Spleen (tissue), 13 donors: ENCODE measurements at places on chromosomes 2 and 18. TPM values are rescaled to one million over a fixed set of nuclear protein-coding genes. Genes with fewer than 3 reads are reported as not detected.
A peak's percentile ranks its signal among the peaks of the same experiment; 100 is the strongest.

GRCh38 chr2:236879416-236879963, 206.2 kb upstream of the COPS8 start:
- DNase-seq = no peak

- no peak for DNase-seq
Measured at GRCh38 chr2:80335411-80335810, 30.9 kb upstream of the LRRTM1 start.

GRCh38 chr2:105989070-105989469, 205.0 kb downstream of the UXS1 start:
- no peak for DNase-seq

DNA sequence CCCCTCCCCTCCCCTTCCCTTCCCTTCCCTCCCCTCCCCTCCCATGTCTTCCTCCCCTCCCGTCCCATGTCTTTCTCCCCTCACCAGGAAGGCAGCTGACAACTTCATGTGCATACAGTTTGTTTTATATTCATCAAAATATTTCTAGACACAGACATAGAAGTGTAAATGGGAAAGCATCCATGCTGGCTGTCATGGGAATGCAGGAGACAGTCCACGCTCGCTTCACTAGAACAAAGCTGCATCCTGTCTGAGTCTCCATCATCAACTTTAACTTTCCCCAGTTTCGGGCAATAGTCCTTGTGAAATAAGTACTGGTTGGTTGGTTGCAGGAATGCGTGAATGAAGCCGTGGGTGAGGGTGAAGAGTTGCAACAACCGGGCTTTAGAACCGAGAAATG, 226.9 kb downstream of the DCDC2C start:
- no peak for DNase-seq

- peak; percentile 95 for DNase-seq
Measured at GRCh38 chr2:144331674-144332355, 188.1 kb downstream of the ZEB2 start.

DNA sequence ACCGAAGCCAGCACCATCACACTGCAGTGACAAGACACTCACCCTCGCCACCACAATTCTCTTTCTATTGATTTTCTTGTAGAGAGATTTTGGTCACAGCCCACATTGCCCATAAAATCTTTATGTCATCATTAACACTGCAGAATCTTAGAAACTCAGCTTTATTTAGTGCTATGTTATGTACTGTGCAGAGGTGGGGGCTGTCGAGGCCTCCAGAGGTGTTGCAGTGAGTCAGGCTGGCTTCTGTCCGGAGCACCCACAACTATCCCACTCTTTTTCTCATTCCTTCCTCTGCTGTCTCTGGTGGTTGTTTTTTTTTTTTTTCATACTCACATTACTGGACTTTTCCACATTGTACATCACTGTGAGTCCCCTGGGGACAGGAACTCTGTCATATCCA, 677.4 kb upstream of the HS6ST1 start:
- no peak for DNase-seq

GRCh38 chr2:80153151-80153550, 151.4 kb downstream of the LRRTM1 start:
- no peak for DNase-seq

DNA sequence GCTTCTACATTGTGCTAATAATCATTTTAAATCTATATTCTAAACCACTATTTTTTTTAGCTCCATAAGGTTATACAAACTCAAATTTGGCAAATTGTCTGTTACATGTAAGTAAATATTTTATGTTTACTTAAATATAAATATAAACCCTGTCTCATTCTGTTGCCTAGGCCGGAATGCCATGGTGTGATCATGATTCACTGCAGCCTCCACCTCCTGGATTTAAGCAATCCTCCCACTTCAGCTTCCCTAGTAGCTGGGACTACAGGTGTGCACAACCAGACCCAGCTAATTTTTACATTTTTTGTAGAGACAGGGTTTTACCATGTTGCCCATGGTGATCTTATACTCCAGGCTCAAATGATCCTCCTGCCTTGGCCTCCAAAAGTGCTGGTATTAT, 124.7 kb downstream of the MEIS1 start:
- DNase-seq = no peak

DNA sequence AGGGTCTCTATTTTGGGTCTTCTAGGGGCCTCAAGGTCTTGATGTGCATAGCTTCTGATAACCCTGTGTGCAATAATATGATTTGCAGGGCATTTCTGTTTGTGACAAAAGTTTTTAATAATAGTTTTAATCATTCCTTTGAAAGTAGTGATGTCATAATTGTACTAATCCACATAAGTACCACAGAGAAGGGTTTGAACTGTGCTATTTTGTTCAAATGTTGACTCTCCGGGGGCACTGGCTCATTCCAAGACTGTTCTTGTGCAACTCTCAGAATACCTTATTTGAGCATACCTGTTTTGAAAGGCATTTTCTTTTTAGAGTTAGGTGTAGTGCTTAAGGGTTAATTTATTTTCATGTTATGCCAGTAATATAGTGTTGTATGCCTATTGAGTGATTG, 41.6 kb downstream of the PLEKHB2 start:
- no peak for DNase-seq

- no peak for DNase-seq
Measured at GRCh38 chr2:227864161-227864756, 7.2 kb upstream of the DAW1 start.

GRCh38 chr2:233689501-233689900, 3.2 kb upstream of the UGT1A6 start:
- DNase-seq = no peak

DNA sequence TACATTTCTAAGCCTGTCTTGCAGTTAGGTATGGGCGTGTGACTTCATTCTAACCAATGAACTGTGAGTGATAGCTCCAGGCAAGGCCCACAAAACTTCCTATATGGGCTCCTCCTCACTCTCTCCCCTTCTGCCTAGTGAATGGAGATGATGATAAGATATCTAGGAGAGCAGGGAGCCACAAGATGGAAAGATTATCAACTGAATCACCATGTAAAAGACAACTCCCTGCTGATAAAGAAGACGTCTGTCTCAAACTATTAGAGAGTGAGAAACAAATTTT, 237.1 kb downstream of the GPD2 start:
- DNase-seq = no peak

DNA sequence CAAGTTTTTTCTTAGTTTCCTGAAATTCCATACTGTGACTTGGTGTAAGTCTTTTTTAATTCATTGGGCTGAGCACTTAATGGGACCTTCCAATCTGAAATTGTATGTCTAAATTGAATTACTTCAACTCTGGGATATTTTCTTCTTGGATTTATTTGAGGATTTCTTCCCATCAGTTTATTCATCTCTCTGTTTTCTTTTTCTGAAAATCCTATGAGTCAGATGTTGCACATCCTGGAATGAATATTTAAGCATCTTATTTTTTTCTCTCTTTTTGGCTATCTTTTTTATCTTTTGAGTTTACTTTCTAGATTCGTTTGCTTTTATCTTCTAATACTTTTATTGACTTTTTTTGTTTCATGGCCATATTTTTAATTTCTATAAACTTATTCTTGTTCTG, 55.4 kb upstream of the ACYP2 start:
- DNase-seq = no peak

DNA sequence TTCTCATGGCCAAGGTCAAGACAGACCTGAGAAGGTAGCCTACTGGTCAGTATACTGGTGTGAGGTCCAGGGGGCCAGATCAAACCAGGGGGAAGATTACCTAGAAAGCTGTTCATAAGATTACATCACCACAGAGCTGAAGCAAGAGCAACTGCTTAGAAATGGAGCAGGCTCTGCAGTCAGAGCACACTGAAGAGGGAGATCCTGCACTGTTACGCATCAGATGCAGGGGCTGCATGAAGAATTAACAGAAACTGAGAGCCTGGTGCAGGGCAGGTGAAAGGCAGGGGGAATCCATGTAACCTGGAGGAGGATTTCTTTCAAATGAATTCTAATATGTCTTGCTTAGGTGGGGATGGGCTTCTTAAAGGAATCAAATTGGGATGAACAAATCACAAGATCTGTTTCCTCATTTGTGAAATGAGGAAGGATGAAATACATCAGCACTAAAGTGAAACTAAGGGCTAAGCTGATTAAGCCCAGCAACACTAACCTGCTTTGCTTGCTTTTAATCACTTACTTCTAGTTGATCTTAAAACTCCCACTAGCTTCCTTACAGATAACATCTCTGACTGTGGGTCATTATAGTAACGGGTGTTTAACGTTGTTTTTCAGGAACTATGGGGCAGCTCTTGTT, 74.3 kb upstream of the ADAM23 start:
- DNase-seq = no peak

DNA sequence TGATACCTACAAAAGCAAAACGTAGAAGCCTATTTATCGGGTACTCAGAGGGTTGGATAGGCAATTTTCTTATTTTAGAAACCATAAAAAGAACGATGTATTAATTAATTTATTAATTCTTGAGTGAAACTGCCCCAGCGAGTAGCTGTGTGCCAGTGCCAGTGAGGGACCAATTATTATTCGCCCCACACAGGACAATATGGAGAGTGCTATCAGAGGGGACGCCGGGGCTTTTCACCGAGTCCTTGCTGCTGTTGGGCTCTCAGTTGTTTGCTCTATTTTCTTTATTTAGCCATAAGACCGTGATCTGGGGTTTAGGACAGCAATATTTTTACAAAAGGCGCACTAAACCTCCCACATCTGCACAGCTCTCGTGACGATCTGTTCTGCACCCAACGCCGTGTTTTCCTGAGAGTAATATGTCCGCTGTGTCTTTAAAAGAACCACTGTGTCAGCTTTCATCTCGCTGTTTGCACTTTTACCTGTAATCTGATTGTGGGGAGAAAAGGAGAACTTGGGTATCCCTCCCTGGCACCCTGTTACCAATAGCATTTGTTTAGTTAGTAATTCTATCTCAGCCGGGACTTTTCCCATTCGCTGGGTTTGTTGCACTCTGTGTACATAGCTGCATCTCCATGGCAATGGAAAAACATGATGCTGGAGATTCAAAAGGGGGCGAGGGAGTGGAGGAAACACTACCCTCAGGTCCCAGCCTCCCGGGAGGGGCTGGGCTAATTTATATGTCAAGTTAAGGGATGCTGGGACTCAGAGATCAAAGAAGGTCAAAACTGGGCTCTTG, 30.1 kb upstream of the ZNF516 start:
- DNase-seq = no peak

- DNase-seq = no peak
Measured at GRCh38 chr2:57806449-57806968, 240.1 kb upstream of the VRK2 start.

DNA sequence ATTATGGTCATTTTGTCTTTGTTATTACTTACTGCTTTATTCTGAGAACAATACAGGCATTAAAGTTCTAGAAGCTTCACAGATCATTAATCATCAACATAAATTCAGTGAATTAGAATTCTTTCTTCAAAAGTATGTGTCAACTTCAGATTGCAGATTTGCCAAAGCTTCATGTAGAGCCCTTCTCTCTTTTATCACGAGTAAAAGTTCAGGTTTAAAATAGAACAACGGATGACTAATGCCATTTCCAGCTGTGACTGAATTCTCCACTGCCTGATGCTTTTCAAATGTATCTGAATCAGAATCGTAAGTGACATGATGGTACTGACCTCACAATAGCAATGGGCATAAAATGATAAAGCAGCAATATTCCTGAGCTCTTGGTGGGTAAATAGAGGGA, 116.0 kb downstream of the ABCA12 start:
- DNase-seq = no peak

- no peak for DNase-seq
Measured at GRCh38 chr2:229910147-229910831, 11.5 kb downstream of the TRIP12 start.

- DNase-seq = peak; percentile 85
Measured at GRCh38 chr2:201235860-201236811, 24.2 kb upstream of the CASP8 start.

GRCh38 chr2:172826522-172826921, 90.9 kb downstream of the RAPGEF4 start:
- DNase-seq = no peak

DNA sequence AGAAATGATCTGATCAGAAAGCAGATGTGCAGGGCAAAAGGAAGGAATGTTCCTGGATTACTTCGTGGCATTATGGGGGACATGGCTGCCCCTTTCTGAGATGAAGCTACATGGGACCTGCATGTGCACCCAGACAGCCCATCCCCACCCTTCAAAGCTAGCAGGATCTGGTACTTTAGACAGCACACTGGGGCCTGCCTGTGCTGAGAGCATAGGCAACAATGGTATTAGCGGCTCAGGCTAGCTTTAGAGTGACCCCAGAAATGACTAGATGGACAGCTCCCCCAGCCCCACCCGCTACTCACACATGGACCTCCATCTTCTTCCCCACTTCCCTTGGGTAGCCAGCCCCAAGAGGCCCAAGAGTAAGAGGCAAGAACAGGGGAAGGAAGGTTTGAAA, 61.5 kb upstream of the NFE2L2 start:
- no peak for DNase-seq

GRCh38 chr18:57771193-57771592, 31.9 kb downstream of the ATP8B1 start:
- DNase-seq = no peak

- DNase-seq = no peak
Measured at GRCh38 chr18:75291460-75291859, 80.9 kb downstream of the TSHZ1 start.

- DNase-seq = no peak
Measured at GRCh38 chr18:56162311-56163265, 475.8 kb downstream of the TXNL1 start.

- peak; percentile 79 for DNase-seq
Measured at GRCh38 chr2:240585101-240585500, 1.4 kb upstream of the CAPN10 start.

- no peak for DNase-seq
Measured at GRCh38 chr18:28793901-28794300, 617.0 kb upstream of the CDH2 start.

GRCh38 chr2:38243186-38243880, 133.7 kb downstream of the ATL2 start:
- DNase-seq = no peak

- DNase-seq = no peak
Measured at GRCh38 chr2:64716569-64716968, 62.9 kb upstream of the SERTAD2 start.

DNA sequence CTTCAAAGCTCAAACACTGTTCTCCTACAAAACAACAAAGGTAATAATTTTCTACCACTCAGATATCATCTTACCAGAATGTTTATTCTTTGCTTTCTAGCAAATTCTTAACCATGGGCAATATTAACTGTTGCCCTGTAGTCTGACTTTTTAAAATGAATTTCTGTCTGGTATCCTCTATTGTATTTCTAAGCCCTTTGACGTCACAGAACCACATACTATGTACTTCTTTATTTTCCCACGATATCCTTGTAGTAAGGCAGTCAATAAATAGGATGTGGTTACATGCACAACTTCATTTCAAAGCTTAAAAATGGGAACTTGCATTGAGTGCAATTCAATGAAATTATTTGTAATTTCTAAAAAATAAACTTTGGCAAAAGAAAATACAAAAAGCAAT, 58.7 kb downstream of the THADA start:
- DNase-seq = no peak

Gene DAPL1
- total RNA-seq = not detected

Gene GRHL1
- total RNA-seq = 3.0 TPM

Gene MC5R
- total RNA-seq = not detected

Gene CKAP2L
- 1.3 TPM for total RNA-seq

Gene HMSD
- total RNA-seq = not detected

Gene FBXO41
- 12.9 TPM for total RNA-seq

Gene HOXD8
- 15.8 TPM for total RNA-seq

Gene DUSP19
- 3.2 TPM for total RNA-seq

Gene STK39
- total RNA-seq = 14.5 TPM

Gene DTNA
- 15.0 TPM for total RNA-seq
